ENCODE measurements at places on chromosomes 11 and 22.

DNA sequence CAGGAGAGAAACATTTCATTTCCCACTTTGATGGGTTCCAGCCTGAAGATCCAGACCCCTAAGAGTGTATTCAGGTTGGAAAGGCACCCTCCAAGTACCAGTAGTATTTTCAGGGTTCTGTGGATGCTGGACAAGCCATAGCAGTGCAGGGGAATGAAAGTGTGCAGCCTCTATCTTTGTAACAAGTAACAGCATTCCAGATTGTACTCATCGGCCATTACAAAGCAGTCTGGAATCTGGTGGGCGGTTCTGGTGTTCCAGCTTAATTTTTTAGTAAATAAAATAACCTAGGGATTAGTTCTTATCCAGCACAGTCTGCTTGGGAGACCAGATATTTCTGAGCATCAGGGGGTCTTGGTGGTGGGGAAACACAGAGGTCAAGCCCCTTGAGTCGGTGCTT, 22.6 kb downstream of the APLNR start:
- DNase-seq, result no peak

DNA sequence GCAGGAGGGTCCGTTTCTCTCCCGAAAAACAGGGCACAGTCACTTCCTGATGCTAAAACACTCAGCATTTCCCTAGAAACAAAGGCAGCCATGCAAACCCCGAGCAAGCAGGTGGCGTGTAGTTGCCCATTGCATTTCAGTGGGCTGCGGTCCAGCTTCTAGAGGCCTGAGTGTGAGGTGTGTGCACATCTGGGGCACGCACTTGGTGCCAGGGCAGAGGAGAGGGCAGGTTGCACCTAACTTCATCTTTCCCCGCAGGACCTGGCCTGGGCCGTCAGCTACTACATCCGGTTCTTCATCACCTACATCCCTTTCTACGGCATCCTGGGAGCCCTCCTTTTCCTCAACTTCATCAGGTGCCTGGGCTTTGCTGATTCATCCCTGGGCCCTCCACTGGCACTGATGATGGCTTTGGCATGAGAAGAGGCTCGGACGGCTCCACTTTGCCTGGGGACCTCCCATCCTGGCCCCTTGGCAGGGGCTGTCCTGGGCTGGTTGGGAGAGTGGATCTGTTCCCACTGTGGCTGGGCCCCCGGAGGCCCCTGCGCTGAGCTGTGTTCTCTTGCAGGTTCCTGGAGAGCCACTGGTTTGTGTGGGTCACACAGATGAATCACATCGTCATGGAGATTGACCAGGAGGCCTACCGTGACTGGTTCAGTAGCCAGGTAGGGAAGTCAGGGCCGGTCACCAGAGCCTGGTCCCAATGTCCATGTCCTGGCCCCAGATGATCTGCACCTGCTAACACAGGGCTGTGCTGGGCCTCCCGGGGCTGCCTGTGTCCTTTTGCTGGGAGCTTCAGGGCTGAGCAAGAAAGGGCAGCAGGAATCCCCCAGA, 28.4 kb downstream of the FADS3 start:
- DNase-seq, result no peak

DNA sequence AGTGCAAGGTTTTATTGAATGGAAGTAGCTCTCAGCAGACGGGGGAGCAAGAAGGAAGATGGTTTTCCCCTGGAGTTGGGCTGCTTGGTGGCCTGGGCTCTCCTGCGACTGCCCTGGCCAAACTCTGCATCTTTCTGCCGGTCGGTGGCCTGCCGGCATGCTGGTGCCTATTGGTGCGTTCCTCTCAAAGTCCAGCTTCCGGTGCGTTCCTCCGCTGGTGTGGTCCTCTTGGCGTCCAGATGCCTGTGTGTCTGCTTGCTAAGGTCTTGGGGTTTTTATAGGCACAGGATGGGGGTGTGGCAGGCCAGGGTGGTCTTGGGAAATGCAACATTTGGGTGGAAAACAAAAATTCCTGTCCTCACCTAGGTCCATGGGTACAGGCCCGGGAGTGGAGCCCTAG, 567.4 kb upstream of the CNTN5 start:
- no peak for DNase-seq

- DNase-seq, result no peak
Observed at GRCh38 chr11:30487200-30487898, 98.8 kb downstream of the MPPED2 start.

DNA sequence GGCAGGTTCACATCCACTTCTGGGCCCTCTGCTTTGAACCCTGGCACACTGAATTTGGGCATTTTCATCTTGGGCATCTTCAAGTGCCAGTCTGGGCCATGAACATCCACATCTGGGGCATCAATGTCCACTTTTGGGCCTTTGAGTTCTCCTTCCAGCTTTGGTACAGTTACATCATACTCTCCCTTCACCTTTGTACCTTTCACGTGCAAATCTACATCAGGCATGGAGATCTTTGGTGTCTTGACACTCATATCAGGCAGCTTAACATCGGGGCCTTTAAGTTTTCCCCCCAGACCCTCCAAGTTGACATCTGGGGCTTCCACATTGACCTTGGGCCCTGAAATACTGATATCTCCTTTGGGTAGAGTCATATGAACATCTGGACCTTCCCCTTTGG, 14.5 kb downstream of the AHNAK start:
- no peak for DNase-seq

GRCh38 chr11:9758637-9759518, 95.0 kb downstream of the SWAP70 start:
- peak; percentile 75 for DNase-seq

DNA sequence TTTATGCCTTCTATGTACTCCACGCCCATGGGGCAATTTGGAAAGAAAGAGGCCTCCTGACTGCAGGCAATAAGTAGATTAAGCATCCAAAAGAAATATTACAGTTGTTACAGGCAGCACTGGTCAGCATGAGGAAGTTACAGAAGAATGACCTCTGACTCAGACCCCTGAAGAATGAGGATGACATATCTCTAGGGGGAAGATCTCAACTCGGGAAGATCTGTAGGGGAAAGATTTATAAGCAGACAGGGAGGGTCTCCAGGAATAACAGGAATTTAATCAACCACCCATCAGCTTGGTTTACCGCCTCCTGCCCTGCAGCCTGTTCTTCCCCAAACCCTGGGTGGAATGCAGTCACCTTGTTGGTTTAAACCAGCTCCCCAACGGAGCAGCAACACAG, 58.0 kb downstream of the RCN1 start:
- no peak for DNase-seq

- DNase-seq, result no peak
Observed at GRCh38 chr11:114163229-114163631, 103.7 kb downstream of the ZBTB16 start.

DNA sequence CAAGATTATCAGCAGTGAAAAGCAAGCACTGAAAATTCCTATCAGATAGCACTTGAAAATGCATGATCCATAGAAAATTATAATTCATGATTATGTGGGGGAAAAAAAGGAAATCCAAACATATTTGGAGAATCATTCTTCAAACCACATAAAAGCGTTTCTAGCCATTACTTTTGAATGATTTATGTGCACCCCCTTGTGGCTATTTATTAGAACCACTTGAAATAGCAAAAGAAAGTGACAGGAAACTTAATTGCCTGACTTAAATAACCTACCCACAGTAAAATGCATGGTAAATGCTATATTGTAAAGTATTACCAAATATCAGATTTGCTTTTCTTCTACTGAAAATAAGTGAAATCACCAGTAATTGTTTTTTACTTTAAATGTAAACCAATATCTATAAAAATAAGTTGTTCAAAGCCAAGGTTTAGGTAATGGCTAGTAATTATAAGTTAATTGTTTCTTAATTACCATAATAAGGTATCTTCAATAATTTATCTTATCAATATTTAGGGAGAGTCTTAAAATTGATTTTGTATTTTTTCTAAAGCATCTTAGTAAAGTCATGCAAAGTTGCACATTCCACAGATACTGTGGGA, 168.5 kb downstream of the ARHGAP42 start:
- peak; percentile 12 for DNase-seq

GRCh38 chr11:86064220-86064803, 4.6 kb downstream of the PICALM start:
- no peak for DNase-seq

DNA sequence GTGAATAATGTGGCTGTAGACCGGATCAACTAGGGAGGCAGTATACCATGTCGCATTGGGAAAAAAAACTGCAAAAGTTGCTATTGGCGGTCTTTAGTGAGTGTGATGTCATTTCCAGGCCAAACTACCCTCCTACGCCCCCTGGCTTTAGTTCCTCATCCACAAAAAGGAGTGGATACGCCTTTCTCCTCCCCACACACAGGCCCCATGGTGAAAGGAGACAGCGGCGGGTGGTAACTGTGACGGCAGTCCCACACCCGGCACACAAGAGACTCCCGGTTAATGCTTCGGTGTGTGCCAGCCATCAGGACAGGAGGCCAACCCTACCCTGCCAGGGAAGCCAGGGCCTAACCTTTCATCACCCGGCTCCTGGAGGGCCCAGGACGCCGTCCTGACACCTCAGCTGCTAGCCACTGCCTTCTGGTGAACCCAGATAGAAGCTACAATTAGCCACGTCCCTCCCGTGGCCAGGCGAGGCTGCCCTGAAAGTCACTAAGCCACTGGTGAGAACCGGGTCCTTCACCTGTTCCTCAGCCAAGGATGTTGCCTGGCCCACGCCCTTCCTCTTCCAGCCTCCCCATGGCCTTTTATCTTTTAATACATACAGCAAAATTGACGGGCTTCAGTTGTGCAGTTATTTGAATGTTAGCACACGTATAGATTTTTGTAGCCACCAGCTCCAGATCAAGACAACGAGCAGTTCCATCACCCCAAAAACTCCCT, 10.8 kb downstream of the TP53I11 start:
- no peak for DNase-seq

DNA sequence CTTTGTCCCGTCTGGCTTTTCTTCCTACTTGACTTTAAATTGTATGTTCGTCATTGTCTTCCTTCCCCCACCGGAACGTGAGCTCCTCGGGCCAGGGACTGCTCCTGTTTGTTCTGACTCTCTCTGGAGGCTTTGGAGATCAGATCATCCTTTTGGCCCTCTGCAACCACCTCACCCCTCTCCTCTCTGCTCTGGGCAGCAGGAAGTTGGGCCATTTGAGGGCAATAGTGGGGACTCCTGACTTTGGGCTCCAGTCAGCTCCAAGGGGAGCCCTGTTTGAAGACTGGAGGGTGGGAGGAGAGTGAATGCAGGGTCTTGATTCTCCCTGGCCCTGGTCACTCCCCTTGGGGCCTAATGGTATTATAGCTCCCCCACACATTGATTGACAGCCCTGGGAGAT, 186.3 kb upstream of the B3GAT1 start:
- DNase-seq, result no peak

GRCh38 chr11:73889536-73889935, 12.7 kb downstream of the PAAF1 start:
- DNase-seq, result no peak

GRCh38 chr11:66181632-66182315, 86.7 kb upstream of the RAB1B start:
- no peak for DNase-seq

DNA sequence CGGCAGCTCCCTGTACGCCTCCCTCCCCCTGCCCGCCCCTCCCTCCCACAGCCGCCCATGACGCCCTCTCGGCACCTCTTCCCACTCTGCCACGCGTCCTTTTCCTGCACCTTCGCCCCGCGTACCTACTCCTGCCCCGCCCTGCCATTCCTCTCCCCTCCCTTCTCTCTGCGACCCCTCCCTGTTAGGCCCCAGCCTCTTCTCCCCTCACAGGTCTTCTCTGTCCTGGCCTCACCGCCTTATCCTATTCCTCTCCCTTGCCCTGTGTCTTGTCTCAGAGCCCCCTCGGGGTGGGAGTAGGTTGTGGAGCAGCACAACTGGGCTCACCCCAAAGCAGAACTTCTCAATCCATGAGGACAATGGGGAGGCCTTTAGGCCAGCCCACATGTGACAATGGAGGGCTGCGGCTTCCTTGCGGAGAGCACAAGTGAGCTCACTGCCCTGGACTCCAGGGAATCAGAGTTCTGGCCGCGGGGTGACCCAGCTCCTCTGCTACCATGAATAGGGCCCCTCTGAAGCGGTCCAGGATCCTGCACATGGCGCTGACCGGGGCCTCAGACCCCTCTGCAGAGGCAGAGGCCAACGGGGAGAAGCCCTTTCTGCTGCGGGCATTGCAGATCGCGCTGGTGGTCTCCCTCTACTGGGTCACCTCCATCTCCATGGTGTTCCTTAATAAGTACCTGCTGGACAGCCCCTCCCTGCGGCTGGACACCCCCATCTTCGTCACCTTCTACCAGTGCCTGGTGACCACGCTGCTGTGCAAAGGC, 539 bp downstream of the SLC35C1 start:
- peak; percentile 81 for DNase-seq

GRCh38 chr11:21640491-21640890, 552.4 kb upstream of the ANO5 start:
- DNase-seq, result no peak

GRCh38 chr22:36405671-36406538, 18.1 kb upstream of the MYH9 start:
- DNase-seq, result no peak
